A549 treated with ZK216348 at 1 μM for 4 hours (cell line): ENCODE measurements at places on chromosomes 12 and 14. TPM values are rescaled to one million over a fixed set of nuclear protein-coding genes. Genes with fewer than 3 reads are reported as not detected.

The AQP5 gene
- 0.09 TPM in 1 of 5 replicates, not detected in the others for total RNA-seq

The DAO gene
- total RNA-seq, result not detected in 5 replicates

The TRAF3 gene
- 20.9 to 25.8 TPM (median 22.6 TPM) in 5 replicates for total RNA-seq

The MMP17 gene
- total RNA-seq, result 5.3 to 13.0 TPM (median 12.3 TPM) in 5 replicates

The ANKRD33 gene
- total RNA-seq, result not detected in 5 replicates

The CCDC177 gene
- 0.05 to 0.06 TPM in 2 of 5 replicates, not detected in the others for total RNA-seq

The CMA1 gene
- total RNA-seq, result not detected in 5 replicates

The KRT78 gene
- 0.24 TPM in 1 of 5 replicates, not detected in the others for total RNA-seq

The TNFAIP2 gene
- 245 to 387 TPM (median 358 TPM) in 5 replicates for total RNA-seq

The RNF41 gene
- total RNA-seq, result 22.5 to 29.2 TPM (median 24.2 TPM) in 5 replicates

The VRTN gene
- total RNA-seq, result not detected in 5 replicates

The SRGAP1 gene
- 9.0 to 15.1 TPM (median 10.9 TPM) in 5 replicates for total RNA-seq

The KLHL33 gene
- not detected in 5 replicates for total RNA-seq

The GLS2 gene
- 0.12 to 1.5 TPM (median 0.27 TPM) in 3 of 5 replicates, not detected in the others for total RNA-seq

The MIP gene
- not detected in 5 replicates for total RNA-seq
